ENCODE measurements at places on chromosomes 4 and X. TPM values are rescaled to one million over a fixed set of nuclear protein-coding genes. Genes with fewer than 3 reads are reported as not detected.

GAGE2A gene
- polyA plus RNA-seq, result not detected

PLS3 gene
- polyA plus RNA-seq, result 97.4 TPM

H2BW2 gene
- polyA plus RNA-seq, result not detected

GATA1 gene
- polyA plus RNA-seq, result not detected

RRH gene
- polyA plus RNA-seq, result 0.37 TPM

SPATA4 gene
- polyA plus RNA-seq, result 0.82 TPM

HTR2C gene
- not detected for polyA plus RNA-seq

NRK gene
- 7.9 TPM for polyA plus RNA-seq

CPZ gene
- 1.2 TPM for polyA plus RNA-seq

SSX4 gene
- not detected for polyA plus RNA-seq
